Fibroblast of the aortic adventitia (primary cell): ENCODE measurements at places on chromosomes 3 and 15. TPM values are rescaled to one million over a fixed set of nuclear protein-coding genes. Genes with fewer than 3 reads are reported as not detected.

GRCh38 chr3:186540221-186540834, 3.9 kb downstream of the CRYGS start:
- peak; percentile 80 for DNase-seq

The RASL12 gene
- 1.7 and 1.9 TPM in 2 replicates for total RNA-seq

The FBXO40 gene
- total RNA-seq, result under 0.01 TPM in 1 of 2 replicates, not detected in the other

GRCh38 chr3:164737174-164737573, 341.1 kb downstream of the SI start:
- no peak for DNase-seq

DNA sequence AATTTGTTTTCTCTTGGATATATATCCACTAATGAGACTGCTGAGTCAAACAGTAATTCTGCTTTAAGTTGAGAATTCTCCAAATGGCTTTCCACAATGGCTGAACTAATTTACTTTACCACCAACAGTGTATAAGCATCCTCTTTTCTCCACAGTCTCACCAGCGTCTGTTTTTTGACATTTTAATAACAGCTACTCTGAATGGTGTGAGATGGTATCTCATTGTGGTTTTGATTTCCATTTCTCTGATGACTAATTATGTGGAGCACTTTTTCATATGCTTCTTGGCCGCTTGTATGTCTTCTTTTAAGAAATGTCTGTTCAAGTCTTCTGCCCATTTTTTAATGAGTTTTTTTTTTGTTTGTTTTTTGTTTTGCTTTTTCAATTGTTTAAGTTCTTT, 206.2 kb downstream of the CTNNB1 start:
- DNase-seq, result no peak
